NCI-H2107 (cell line): ENCODE measurements at places on chromosomes 7 and 10.

DNA sequence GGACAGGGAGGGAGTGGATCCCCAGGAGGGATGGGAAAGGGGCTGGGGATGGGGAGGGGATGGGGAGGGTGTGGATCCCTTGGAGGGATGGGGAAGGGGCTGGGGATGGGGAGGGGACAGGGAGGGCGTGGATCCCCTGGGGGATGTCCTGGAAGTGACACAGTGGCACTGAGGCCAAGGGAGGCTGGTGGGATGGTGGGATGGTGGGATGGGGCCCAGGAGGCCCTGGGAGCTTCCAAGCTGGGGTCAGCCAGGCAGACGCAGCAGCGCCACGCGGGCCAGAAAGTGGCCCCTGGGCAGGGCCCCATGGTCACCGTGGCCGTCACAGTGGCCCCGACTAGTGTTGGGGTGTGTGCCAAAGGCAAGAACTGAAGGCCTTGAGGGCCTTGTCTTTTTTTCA is 67.8 kb downstream of the INPP5A start:
- DNase-seq: no peak

DNA sequence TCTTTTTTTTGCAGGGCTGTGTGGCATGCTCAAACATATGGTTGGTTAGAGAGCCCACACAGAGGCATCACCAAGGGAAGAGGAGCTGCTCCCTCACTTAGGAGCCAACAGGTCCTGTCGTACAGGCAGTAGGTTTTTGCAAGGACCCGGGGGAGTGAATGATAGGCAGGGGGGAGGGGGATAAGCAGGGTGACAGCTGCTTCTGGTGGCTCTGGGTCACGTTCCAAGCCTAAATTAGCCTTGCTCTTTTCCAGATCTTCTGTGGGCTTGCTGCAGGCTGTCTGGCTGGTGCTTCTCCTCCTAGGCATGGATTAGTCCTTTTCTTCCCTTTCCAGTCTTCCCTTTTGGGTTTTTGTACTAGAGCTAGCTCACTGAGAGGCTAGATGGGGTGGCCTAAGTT is 117.7 kb upstream of the PODXL start:
- no peak for DNase-seq

DNA sequence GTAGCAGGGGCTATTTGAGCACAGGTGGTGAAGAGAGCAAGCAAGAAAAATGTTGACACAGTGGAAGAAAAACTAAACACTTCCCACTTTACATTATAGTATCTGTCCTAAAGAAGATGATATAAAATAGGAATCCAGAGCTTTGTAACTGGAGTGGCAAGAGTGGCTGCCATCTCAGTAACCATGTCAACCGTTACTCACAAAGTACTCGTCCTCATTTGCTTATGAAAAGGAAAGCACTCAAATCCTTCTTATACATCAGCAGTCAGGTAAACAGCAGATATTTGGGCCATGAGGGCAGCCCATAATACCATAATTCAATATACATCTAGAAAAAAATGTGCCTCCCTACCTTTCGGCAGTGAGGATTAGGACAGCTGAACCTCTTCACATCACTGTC is 70.1 kb downstream of the RNF216 start:
- no peak for DNase-seq

GRCh38 chr10:59470570-59470969 is 108.2 kb upstream of the FAM13C start:
- no peak for DNase-seq

DNA sequence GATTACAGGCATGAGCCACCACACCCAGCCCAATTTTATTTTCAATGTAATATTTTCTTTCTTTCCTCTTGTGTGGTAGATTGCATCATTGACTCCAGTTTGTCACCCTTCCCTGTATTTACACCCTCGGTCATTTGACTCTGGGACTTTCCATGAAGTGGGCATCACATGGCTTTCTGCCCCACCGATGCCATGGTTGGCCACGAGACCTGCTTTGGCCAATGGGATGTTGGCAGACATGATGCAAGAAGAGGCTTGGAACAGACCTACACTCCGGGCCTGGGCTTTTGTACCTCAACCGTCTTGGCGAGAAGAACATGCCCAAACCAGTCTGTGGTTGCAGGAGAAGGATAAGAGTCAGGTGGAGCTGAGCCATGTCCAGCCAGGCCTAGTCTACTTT is 38.8 kb upstream of the CACUL1 start:
- DNase-seq: no peak
